Left lobe of liver (tissue), 2 donors: ENCODE measurements at places on chromosomes 5 and 9. TPM values are rescaled to one million over a fixed set of nuclear protein-coding genes. Genes with fewer than 3 reads are reported as not detected.

The CTXN3 gene
- total RNA-seq = not detected

The ZNF366 gene
- 1.7 TPM for total RNA-seq

The PCDHGB6 gene
- 2.3 TPM for total RNA-seq

The NTNG2 gene
- 0.38 TPM for total RNA-seq

The FCN2 gene
- total RNA-seq = 95.7 TPM

The GLRA1 gene
- not detected for total RNA-seq

The IGIP gene
- total RNA-seq = 7.0 TPM

The HRCT1 gene
- 0.96 TPM for total RNA-seq

The PKD2L2 gene
- total RNA-seq = not detected

The GRIA1 gene
- not detected for total RNA-seq

The SPOCK1 gene
- 0.40 TPM for total RNA-seq

The LECT2 gene
- total RNA-seq = 6.5 TPM

The FAM153A gene
- total RNA-seq = 0.73 TPM

The ACOT12 gene
- 51.6 TPM for total RNA-seq

The OR1L8 gene
- not detected for total RNA-seq

The GABRA6 gene
- total RNA-seq = not detected

The KCNN2 gene
- total RNA-seq = 16.2 TPM

The TMOD1 gene
- total RNA-seq = 10.6 TPM

The IL33 gene
- total RNA-seq = 9.3 TPM

The PTGES gene
- not detected for total RNA-seq

The MLLT3 gene
- 2.0 TPM for total RNA-seq

The PALM2AKAP2 gene
- total RNA-seq = 32.1 TPM

The BARX1 gene
- total RNA-seq = not detected
